ENCODE measurements at places on chromosomes 5 and 9. TPM values are rescaled to one million over a fixed set of nuclear protein-coding genes. Genes with fewer than 3 reads are reported as not detected.

The LCN12 gene
- 0.36 TPM for total RNA-seq

The GDNF gene
- total RNA-seq, result not detected

The LCN2 gene
- not detected for total RNA-seq

The ECSCR gene
- total RNA-seq, result 6.1 TPM

The CMYA5 gene
- 3.2 TPM for total RNA-seq

The ADGRV1 gene
- total RNA-seq, result 249 TPM

The ARHGEF39 gene
- 1.3 TPM for total RNA-seq

The SPINK6 gene
- total RNA-seq, result not detected

The TRIM7 gene
- 3.0 TPM for total RNA-seq

The FYB1 gene
- total RNA-seq, result 1.9 TPM

The WNT8A gene
- not detected for total RNA-seq

The SHOC1 gene
- total RNA-seq, result not detected

The SPATA31D4 gene
- not detected for total RNA-seq

The BAAT gene
- not detected for total RNA-seq
